ENCODE measurements at places on chromosomes 16 and 17.

GRCh38 chr16:68074850-68075555, 10.2 kb upstream of the NFATC3 start:
- peak; percentile 82 for DNase-seq

DNA sequence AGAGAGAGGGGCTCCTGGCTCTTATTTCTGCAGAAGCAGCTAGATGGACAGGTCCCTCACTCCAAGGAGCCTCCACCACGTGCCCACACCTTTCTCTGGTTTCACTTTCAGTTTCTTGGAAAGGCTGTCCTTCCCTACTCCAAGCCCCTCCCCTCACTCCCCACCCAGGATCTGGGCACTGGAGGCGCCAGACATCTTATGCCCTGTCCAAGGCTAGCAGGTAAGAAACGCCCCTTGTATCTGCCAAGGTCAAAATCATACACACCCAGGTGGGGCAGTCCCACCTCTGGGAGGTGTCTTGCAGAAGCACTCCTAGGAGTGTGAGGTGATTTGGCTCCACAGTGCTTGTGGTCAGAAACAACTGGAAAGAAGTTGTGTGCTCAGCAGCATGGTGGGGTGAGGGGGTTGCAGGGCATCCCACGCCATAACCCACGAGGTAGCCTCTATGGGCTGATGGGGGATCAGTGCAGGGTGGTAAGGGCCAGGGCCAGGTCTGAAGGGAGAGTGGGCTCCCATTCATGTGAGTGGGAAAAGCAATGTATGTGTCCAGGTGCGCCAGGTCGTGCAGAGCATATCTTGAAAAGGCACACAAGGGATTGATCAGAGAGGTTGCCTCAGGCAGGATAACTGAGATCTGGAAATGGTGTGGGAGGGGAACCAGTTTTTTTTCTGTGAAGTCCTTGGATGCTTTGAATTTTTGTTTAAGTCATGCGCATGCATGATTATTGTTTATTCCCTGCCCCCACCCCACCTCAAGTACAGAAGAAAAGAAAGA, 31.8 kb upstream of the PRM1 start:
- DNase-seq: no peak

DNA sequence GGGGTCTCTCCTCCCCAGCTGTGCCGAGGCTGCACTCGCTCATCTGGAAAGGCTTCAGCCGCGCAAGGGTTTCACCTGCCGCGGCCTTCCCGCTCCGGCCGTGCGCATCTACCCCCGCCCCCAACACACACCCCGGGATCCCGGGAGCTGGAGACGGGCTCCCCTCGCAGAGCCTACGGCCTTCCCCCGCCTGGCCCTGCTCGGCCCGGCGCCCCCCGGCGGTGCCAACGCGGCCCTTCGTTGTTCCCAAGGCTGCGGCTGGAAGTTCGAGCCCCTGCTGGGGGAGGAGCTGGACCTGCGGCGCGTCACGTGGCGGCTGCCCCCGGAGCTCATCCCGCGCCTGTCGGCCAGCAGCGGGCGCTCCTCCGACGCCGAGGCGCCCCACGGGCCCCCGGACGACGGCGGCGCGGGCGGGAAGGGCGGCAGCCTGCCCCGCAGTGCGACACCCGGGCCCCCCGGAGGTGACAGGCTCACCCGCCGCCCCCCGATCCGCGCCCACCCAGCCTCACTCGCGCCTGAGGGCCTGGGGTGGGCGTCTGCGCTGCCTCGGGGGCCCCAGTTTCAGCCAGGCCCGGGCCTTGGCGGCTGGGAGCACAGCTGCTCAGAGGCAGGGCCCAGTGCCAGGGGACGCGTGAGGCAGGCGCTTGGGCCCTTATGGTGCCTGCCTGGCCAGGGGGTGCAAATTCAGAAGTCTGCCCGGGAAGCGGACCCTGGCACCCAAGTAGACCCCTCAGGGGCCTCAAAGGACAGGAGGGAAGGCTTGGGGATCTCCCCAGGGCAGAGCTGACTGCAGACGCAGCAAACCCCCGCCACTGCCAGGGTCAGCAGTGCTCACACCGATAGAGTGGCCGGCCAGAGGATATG, 11.2 kb downstream of the GALK1 start:
- DNase-seq: peak; percentile 76

- DNase-seq: no peak
These were observed 612 bp downstream of the PSMD12 start for GRCh38 chr17:67365738-67366192.

DNA sequence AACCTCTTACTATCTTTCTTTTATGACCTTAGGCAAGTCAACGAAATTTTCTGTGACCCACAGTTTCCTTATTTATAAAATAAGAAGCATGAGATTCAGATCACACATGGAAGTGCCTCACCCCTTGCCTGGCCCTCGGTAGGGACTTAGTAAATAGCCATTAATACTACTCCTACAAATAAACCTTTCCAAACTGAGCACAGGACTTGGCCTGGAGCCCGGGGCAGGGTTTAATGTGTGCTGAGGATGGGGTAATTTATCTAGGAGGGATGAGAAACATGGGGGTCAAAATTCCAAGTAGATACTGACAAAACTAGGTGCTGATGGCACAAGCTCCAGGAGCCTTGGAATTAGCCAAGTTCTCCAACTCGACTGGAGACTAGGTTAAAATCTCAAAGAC, 35.0 kb downstream of the PITPNC1 start:
- no peak for DNase-seq

- no peak for DNase-seq
These were observed 183.5 kb upstream of the SDK2 start for GRCh38 chr17:73827627-73828291.

DNA sequence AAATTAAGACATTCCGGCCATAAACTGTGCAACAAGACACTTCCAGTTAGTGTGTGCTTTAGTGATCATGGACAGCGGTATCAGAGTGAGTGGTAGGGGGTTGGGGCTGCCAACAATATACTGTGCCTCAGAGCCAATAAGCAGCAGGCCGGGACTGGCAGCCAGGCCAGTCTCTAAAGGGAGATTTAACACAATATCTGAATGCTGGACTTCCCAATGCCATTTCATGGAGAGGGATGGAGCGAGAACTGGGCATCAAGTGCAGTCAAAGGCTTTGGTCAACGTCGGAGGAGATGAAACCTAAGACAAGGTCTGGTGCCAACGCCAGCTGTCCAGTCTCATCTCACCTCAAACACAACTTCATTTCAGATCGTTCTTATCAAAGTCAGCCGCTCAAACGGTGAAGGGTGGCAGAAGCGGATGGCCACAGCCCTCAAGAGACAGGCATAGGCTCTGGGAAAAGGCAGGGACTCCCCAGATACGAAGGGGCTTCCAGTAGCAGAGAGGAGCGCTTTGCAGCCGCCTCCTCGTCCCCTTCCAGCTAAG, 935 bp downstream of the USP32 start:
- DNase-seq: no peak

- DNase-seq: no peak
These were observed 174.9 kb upstream of the WSCD1 start for GRCh38 chr17:5895276-5895675.

GRCh38 chr17:77083531-77083930, 57.2 kb upstream of the SEC14L1 start:
- no peak for DNase-seq

DNA sequence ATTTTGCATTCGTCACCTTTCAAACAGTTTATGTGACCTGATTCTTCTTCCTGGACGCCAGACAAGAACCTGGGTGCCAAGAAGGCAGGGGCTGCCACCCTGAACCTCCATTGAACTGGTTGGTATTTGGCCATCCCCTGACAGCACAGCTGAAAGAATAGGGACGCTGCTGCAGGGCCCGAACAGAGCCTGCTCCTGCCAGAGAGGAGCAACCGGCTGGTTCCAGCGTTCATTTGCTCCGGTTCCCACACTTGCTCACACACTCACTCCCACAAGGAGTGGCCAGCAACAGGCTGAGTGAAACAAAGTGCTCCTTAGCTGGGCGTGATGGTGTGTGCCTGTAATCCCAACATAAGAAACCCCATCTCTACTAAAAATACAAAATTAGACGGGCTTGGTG, 14.9 kb downstream of the KRT9 start:
- no peak for DNase-seq

DNA sequence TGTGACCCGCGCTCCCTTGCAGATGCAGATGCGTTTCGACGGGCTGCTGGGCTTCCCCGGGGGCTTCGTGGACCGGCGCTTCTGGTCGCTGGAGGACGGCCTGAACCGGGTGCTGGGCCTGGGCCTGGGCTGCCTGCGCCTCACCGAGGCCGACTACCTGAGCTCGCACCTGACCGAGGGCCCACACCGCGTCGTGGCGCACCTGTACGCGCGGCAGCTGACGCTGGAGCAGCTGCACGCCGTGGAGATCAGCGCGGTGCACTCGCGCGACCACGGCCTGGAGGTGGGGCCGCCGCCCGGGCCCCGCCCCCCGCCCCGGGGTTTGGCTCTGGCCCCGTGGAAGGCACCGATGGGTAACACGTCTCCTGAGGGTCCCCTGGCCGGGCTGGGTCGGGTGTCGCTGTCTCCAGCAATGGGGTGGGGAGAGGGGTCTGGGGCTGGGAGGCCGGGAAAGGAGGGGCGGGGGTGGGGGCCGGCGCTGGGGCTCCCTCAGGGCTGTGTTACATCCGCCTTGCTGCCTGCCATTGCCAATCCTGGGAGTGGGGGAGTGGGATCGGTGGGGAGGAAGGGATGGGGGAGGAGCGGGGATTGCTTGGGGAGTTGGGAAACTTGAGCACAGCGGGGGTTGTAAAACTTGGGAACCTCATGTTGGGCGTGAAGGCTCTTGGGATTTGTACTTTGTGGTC, 737 bp downstream of the NUDT16L1 start:
- DNase-seq: peak; percentile 53

GRCh38 chr17:42107597-42108576, 4.6 kb downstream of the DHX58 start:
- peak; percentile 91 for DNase-seq

- DNase-seq: no peak
These were observed 223.9 kb downstream of the TANC2 start for GRCh38 chr17:63189930-63190329.
